ENCODE measurements at places on chromosomes 13 and 19.

GRCh38 chr13:78147905-78148304, 229.3 kb upstream of the EDNRB start:
- no peak for DNase-seq

- peak; percentile 73 for DNase-seq
These were observed at the start of gene SLITRK1 for GRCh38 chr13:83881917-83882605. Gene SLITRK1, minus strand, starts transcription at chr13:83882474. Its CDS starts 967 bp downstream, at chr13:83881507.

- DNase-seq, result no peak
These were observed 16.8 kb downstream of the SPC24 start for GRCh38 chr19:11138601-11139300.

GRCh38 chr13:91135968-91136367, 211.5 kb upstream of the MIR17HG start:
- no peak for DNase-seq

DNA sequence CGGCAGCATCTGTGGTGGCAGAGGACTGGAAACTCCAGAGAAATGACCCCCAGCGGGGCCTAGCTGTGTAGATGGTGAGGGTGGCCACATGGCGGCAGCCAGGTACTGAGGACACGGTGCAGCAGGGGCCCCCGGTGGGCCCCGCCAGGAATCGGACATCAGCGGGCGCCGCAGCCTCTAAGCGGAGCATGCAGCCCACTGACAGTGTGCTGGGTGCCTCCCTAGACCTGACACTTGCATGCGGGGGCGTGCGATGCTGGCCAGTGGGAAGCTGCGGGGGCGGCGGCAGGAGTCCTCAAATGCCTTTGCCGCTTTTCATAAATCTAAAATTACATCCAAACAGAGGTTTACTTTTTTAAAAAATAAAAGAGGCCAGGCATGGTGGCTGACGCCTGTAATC, 16.1 kb downstream of the ADAT3 start:
- no peak for DNase-seq

GRCh38 chr13:95557013-95557412, 4.5 kb downstream of the CLDN10 start:
- no peak for DNase-seq

DNA sequence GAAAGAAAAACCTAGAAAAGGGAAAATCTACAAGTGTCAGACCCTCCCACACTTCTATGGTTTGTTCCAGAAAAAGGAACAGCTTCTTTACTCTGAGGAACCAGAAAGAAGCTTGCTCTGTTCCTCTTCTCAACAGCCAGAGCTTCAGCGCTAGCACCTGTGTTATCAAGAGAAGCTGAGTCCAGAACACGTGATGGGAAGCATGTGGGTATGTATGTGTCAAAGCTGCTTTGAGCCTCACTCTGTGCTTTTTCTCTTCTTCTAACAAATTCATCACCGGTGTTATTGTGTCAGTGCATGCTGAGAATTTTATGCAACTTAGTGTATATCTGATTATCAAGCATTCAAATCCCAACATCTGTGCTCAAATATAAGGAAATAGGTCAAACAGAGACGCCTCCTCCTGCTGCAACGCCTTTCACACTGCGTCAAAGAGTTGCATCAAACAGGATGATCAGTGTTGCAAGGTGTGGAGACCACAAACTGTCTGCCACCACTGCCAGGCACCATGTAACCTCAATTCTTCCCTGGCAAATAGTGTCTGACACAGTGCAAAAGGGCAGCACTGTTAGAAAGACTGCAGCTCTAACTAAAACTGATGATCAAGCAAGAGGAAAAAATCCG, 83.9 kb downstream of the LRRC63 start:
- DNase-seq, result no peak

DNA sequence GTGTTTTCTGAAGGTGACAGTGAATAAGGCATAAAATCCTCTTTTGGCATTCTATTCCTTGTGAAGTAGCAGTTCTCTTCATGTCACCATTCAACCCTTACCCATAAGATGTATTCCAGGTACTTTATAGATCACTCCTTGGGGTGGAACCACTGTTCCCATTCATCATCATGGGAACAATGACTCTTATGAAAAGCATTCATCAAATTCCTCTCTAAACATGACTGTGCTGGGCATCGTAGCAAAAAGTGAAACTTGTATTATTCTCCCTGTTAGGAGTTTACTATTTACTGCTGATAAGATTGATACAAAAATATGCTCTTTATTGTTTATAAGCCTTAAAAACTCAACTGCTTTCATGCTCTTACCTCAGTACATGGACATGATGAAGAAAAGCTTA, 793.4 kb downstream of the LIG4 start:
- DNase-seq, result no peak

DNA sequence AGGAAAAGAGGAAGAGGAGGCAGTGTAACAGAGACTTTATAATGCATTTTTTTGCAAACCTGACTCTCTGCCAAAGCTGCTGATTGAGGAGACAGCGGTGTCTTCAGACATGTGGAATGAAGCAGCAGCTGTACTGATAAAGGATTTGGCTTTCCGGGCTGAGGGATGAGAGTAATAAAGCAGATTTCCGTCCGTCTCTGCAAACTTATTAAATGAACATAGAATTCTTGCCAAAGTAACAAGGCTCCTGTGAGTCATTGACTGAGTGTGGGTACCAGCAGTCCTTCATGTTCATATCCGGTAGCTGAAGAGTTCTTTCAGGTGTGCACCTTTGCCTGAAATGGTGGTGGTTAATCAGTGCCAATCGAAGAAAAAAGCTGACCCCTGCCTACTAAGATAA, 112.6 kb downstream of the LIG4 start:
- no peak for DNase-seq

DNA sequence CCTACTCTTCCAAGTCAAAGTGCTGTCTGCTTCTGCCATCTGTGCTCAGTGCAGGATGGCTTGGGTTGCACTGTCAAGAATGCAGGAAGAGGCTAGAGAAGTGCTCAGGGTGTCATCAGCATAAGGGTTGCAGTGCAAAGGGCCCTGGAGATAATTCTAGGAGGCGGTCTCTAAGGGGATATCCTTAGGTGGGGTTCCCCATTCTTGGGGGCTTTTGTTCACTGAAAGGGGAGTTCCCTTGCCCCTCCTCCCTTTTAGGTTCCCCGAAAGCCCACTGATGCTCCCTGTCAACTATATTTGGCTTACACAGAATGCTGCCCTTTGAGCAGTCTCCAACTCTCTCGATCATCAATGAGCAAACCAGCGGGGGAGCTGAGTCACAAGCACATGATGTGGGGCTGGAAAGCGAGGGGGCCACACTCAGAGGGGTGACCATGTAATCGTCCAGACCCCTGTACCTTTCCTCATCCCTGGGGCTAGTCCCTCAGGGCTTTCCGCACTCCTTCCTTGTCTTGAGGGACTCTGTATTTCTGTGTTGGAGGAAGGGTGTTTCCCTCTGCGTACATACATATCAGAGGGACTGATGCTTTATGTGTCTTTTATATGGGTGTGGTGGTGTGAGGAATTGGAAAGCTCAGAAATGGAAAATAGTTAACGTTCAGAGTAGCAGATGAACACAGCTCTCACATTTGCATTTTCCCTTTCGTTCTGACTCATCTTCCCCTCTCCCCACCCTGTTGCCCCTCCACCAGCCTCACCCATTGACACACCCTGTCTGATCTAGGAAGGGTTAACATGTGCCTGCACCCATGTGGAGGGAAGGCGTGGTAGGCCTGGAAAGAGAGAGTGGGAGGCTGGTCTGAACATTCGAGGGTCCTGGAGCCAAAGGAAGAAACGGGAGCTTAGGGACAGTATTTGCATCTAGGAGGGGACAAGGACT, 6.7 kb downstream of the ZBTB32 start:
- no peak for DNase-seq

- DNase-seq, result no peak
These were observed 73.4 kb downstream of the SPACA7 start for GRCh38 chr13:112449545-112449930.

DNA sequence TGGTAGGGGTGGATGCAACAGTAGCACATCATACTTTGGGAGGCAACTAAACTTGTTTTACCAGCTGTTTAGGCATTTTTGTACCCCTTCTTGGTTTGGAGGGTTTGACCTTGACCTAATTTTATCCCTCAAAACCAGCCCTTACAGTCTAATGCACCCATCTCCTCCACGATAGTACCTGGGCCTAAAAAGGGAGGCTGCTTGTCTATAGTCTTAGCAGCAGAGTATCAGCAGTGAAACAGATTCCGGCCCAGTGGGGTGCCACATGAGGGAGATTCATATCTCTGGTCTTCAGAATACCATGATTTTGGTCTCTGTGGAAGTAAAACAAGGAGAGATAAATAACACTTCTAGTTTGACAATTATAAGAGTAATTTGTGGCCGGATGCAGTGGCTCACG, 39.5 kb upstream of the ATP12A start:
- DNase-seq, result no peak

DNA sequence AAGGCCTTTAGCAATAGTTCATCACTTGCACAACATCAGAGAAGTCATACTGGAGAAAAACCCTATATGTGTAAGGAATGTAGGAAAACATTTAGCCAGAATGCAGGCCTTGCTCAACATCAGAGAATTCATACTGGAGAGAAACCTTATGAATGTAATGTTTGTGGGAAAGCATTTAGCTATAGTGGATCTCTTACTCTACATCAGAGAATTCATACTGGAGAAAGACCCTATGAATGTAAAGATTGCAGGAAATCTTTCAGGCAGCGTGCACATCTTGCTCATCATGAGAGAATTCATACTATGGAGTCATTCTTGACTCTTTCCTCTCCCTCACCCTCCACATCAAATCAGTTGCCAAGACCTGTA, 19.8 kb downstream of the ZNF583 start:
- no peak for DNase-seq

- no peak for DNase-seq
These were observed 21.5 kb downstream of the NFIC start for GRCh38 chr19:3387645-3388589.

GRCh38 chr13:79401259-79402070, 4.6 kb downstream of the RBM26 start:
- no peak for DNase-seq

GRCh38 chr13:43830497-43830881, 43.7 kb upstream of the ENOX1 start:
- no peak for DNase-seq

DNA sequence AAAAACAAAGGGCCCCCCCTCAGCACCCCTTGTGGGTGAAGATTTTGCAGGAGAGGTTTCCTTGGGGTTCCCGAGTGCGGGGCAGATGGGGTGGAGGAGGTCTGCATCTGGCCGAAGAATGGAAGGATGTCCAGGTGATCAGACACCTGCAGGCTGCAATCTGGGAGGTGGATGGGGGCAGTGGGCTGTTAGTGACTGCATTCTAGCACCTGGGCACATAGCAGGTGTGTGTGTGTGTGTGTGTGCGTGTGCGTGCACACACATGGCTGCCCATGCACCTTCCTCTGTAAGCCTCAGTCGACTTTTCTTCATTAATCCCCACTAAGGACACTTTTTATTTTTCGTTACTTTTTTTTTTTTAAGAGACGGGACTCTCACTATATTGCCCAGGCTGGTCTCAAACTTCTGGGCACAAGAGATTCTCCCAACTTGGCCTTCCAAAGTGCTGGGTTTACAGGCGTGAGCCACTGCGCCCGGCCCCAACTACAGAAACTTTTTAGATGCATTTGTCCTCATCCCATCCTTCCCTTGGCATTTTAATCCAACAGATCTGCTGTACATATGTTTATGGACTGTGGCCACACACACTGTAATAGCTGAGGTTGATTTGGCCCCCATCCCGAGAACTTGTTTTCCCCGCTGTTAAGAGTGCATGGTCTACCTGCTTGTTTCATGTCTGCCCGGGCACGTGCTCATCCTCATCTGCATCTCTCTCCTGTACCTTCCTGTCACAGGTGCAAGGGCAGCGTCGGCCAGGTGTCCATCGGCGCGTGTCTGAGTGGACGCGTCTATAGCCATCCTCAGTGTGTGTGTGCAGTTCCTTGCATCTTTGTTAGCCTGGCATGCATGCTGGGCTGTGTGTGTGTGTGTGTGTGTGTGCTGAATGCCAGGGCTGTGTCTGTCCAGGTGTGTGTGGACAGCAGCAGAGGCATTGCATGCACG, 731 bp downstream of the MAG start:
- DNase-seq, result peak; percentile 67

- no peak for DNase-seq
These were observed 10.8 kb upstream of the PGLS start for GRCh38 chr19:17500447-17501198.

GRCh38 chr13:59914556-59914955, 249.2 kb downstream of the DIAPH3 start:
- no peak for DNase-seq

DNA sequence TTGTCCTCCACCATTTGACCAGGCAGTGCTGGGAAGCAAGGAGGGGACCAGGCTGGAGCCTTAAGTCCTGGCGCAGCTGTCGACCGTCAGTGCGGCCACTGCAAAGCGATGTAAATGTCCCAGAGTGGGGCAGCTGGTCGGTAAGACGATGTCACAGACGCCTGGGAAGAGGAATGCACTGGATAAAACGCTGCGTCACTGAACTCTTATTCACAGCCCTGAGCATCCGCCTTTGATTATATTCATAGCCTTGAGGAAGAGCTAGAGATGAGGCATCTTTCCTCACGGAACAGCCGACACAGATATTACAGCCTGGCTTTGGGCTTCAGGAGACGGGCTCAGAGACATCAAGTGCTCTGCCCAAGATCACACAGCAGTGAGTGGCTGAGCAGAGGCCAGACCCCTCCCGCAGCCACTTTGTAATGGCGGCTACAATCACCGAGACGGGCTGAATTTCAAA, 17.6 kb upstream of the TUBGCP3 start:
- no peak for DNase-seq

DNA sequence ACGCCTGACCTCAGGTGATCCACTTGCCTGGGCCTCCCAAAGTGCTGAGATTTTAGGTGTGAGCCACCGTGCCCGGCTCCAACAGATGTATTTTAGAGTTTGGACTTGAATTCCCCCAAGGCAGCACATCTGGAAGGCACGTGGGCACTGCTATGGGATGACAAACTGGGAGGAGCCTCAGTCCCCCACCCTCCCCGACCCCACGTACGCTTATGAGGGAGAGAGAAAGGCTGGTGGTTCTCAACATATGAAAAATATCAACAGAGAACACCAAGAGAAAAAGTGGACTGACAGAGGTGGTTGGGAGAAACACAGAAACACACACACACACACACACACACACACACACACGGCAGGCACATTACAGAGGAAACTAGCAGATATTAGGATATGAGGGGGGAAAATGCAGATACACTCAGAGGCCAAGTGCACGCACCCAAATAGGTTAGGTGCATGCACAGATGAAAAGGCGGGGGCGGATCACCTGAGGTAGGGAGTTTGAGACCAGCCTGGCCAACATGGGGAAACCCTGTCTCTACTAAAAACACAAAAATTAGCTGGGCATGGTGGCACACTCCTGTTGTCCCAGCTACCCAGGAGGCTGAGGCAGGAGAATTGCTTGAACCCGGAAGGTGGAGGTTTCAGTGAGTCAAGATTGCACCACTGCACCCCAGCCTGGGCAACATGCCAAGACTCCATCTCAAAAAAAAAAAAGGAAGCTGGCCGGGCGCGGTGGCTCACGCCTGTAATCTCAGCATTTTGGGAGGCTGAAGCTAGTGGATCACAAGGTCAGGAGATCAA, 3.2 kb downstream of the STX10 start:
- DNase-seq, result no peak

- no peak for DNase-seq
These were observed 225.1 kb downstream of the HS6ST3 start for GRCh38 chr13:96314974-96315373.

GRCh38 chr13:107574517-107575210, 640.7 kb downstream of the LIG4 start:
- no peak for DNase-seq

GRCh38 chr13:33634546-33634982, 183.4 kb upstream of the RFC3 start:
- DNase-seq, result no peak

- DNase-seq, result no peak
These were observed 24.5 kb downstream of the SAE1 start for GRCh38 chr19:47155148-47155547.

Data from NCI-H2227 treated with DMSO at 0.1 percent for 48 hours (cell line).